NCI-H526 (cell line): ENCODE measurements at places on chromosomes 7 and 10.

DNA sequence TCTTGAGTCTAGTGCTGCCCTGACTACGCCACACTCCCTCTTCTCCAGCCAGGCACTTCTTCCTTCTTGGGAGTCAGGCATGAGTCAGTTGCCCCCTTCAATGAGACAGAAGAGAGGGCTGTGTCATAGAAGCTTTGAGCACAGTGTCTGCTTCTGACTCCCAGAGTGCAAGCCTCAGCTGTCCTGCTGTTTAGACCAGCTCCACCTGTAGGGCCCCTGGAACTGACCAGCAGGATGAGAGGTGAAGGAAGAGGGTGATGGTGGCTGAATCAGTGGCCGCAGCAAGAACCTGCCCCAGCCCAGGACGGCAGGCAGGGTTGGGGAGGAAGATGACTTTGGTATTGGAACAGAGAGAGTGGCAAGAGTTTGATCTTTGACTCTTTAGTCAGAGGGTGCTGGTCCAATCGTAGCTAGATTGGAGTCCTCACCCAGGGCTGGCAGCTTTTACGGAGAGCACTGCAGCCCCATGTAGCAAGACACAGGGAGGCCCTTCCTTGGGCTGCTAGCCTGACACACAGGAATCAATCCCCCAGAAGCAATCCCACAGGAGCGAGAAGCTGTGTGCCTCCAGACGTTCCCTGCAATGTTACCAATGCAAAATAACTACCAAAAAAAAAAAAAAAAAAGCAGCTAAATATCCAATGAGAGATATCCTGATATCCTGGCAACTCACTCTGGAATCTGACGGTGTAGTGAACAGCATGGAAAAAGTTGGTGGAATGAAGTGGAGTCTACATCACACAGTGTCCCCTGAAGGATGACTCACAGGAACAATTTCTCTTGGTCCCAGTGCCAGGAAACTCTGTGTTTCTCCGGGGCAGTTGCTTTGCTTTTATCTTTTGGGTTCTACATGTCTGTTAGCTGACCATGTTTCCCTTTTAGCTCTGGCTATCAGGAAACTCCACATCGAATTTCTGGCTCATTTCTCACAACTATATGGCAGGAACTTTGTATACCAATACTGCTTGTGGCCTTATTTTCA, 6.9 kb downstream of the C10orf62 start:
- DNase-seq = no peak

- DNase-seq = no peak
Observed at GRCh38 chr7:70940597-70940996, 191.3 kb upstream of the GALNT17 start.

DNA sequence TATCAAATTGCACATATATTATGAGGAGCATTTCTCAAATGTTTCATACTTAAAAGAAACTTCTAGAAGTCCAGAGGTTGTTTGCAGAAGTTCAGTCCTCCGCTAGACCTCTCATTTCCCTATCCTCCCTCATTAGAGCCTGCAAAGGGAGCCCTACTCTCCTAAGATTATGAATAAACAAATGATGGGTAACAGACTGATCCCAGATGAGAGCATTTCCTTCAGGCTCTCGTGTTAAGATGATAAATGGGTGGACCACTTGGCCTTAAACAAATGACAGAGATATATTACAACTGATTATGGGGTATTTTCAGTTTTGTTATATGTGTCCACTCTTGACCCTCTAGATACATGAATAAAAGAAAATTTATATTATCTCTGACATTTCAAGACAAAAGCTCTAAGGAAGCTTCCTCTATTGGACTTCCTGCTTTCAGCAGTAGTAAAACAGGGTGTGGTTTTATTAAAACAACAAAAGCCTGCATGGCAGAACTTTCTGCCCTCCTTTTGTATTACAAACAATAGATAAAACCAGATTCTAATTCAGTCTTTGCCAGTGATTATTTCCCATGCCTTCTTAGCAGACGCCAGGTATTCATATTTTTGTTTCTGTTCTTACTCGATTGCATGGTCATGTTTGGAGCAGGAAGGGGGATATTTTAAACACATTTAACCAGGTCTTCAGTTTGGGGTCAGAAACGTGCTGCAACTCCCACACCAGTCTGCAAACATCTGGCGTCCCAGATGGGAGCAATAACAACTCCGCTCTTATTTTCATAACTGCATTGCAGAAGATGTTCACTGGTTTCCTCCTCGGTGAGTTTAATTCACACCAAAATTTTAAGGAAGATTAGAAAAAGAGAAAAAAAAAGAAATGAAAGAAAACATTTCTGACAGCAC, 52.4 kb upstream of the FAM204A start:
- DNase-seq = peak; percentile 70

- no peak for DNase-seq
Observed at GRCh38 chr7:117225536-117225935, 97.3 kb downstream of the WNT2 start.

GRCh38 chr10:121579656-121580055, 18.6 kb downstream of the FGFR2 start:
- no peak for DNase-seq

DNA sequence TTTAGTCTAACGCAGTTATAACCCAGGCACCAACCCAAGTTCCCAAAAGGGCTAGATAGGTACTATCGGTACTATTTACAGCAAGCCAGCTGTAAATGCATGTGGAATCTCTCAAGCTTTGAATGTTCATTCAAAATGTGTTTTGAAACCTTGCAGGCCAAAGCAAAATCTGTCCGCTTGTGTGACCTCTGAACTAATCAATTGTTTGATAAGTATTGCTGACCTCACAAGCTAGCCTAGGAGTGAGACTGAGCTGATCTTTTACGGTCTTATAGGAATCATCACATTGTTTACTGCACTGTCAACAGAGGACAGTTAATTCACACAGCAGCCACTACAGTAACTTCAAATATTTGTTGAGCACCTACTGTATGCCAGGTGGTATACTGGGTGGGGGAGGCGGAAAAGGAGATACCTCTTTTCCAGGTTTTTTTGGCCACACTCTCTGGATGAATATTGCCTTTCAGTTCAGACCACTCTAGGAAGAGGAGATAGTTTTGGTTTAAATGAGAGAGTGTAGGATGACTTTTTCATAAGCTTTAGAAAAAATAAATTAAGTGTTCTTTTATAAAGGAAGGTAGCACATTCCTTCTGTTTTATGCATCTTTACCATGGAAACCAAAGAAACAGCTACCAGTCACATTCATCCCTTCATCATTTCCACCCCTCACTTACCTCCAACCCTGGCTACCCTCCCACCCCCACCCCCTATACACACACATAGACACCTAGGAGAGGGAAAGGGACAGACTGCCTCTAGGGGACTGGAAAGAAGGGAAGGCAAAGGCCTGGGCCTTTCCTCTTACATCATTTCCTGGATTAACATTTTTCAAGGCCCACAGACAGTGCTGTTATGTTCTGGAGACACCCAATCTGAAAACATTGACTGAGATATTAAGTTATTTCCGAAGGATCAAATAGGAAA, 2.4 kb downstream of the PAPSS2 start:
- no peak for DNase-seq

DNA sequence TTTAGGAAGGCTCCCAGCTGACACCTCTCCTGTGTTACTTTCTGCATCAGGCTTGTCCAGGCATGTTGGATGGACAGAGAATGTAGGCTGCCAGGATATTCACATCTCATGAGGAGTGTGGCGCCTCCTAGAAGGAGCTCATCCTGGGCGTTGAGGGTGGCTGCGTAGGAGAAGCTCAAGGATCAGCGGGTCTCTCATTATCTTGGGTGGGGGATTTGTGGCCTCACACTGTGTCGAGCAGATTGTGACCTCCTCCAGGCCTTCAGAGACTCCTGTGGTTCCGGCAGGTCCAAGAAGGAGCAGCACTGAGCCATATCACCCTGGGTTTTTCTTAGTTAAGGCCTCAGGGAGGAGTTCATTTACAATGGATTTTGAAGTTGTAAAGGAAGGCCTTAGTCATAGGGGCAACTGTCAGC, 8.7 kb upstream of the COBL start:
- no peak for DNase-seq

- DNase-seq = no peak
Observed at GRCh38 chr10:35136263-35136815, 9.7 kb downstream of the CREM start.

DNA sequence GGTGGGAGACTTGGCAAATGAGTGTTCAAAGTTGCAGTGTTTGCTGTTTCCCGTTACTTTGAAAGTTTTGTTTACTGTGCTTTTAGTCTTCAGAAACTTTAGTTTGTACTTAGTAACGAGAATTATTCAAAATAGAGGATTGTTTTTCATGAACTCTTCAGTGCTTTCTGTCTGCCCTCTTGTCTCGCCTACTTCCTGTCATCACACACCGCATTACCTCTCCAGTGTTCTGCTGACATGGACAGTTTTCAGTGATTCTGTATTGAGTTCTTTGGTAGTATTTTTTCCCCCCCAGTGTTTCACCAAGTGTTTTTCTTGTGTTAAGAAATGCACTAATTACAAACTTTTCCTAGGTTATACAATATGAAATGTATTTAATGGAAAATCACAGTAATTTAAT, 207.0 kb downstream of the MLLT10 start:
- no peak for DNase-seq

DNA sequence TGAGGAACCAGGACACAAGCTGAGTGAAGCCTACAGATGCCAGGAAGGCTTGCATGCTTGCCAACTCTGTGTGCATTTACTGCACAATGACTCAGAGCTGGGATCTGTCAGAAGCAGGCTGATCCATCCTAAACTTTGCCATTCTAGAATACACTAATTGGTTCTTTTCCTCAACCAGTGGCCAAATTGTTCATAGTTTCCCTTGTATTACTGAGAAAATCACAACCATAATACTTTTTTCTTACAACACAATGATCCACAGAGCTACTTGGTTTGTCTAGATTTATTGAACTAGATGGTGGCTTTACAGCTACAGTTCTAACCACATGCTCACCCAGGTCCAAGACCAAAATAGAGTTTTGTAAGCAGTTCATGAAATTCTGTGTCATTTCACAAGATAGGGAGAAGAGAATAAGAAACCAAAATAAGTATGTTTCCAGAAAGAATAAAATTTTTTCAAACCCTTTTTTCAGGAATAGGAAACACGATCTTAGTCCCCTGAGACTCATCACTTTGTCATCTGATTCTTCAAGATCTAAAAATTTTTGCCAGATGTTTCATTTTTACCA, 21.0 kb upstream of the LRRC17 start:
- no peak for DNase-seq

GRCh38 chr10:63595072-63595471, 73.9 kb downstream of the REEP3 start:
- DNase-seq = no peak

DNA sequence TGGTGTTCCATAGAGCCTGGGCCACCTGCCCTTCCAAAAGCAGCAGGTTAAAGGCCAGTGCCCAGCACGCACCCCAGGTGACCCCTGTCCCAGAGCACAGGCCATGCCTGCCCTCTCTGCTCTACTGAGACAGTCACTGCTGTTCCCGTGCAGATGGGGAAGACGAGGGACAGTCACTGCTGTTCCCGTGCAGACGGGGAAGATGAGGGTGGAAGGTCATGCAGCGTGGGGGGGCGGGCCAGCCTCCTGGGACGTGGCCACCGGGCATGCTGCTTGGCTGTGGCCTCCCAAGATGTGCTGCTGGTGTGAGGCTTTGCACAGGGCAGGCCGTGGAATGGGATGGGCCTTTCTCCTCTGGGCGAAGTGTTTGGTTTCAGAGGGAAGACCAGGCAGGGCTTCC, 18.4 kb downstream of the LRRC27 start:
- DNase-seq = no peak

- no peak for DNase-seq
Observed at GRCh38 chr7:100118388-100119071, 628 bp downstream of the TAF6 start.

GRCh38 chr10:31352436-31353226, 33.6 kb downstream of the ZEB1 start:
- DNase-seq = no peak

DNA sequence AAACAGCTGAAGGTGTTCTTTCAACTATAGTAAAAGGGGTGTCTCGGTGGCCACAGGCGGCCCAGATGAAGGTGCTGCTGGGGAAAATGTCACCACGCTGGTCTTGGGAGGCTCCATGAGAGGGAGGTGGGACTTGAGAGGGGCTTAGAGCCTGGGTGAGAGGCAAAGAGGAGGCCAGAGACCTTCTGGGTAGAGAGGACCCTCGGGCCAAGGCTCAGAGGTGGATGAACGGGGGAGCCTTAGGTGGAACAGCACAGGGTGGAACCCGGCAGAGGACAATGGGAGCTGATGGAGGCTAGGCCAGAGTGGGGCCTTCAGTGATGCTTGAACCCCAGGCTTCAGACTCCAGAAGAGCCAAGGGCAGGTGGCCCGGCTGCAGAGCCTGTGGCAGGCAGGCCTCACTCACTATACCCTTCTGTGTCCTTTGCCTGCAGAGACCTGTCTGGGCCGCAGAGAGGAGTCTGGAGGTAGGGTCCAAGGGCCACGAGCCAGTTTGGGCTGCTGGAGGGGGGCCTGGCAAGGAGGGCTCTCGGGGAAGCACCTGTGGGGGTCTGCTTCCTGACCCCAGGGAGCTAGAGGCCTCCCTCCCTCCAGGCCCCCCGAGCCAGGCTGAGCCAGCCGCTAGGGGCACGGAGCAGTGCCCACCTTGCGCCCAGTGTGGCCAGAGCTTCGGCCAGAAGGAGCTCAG, 32.1 kb downstream of the ZNF783 start:
- no peak for DNase-seq
